ENCODE measurements at places on chromosomes 3 and 15. TPM values are rescaled to one million over a fixed set of nuclear protein-coding genes. Genes with fewer than 3 reads are reported as not detected.

Gene CHDH
- 11.5 TPM for total RNA-seq

Gene METTL6
- 35.4 TPM for total RNA-seq

Gene FRMD5
- 0.82 TPM for total RNA-seq

Gene GUCA1C
- total RNA-seq = not detected

Gene NDUFB4
- 81.2 TPM for total RNA-seq

Gene SNTN
- total RNA-seq = 0.12 TPM

Gene CELF6
- 2.4 TPM for total RNA-seq

Gene TRIM59
- 15.9 TPM for total RNA-seq

Gene ITPR1
- total RNA-seq = 122 TPM

Gene CA12
- total RNA-seq = 178 TPM

Gene IGSF10
- 2.5 TPM for total RNA-seq

Gene FBXL22
- 9.2 TPM for total RNA-seq

Gene ZPLD1
- total RNA-seq = 0.12 TPM

Gene GOLGA8S
- total RNA-seq = 0.12 TPM

Gene SLC15A2
- total RNA-seq = 23.4 TPM

Gene RHCG
- 11.7 TPM for total RNA-seq

Gene KLHL40
- total RNA-seq = 38.8 TPM

Gene SPINK8
- total RNA-seq = not detected

Gene GOLGA6L4
- 3.0 TPM for total RNA-seq

Gene TERB2
- total RNA-seq = not detected

Gene XCR1
- total RNA-seq = 0.35 TPM

Gene NEIL1
- 25.0 TPM for total RNA-seq

Gene APOD
- 9.4 TPM for total RNA-seq

Gene ABHD10
- total RNA-seq = 51.6 TPM

Gene CYP1A2
- not detected for total RNA-seq

Gene SLCO3A1
- 8.0 TPM for total RNA-seq

Gene CLK3
- total RNA-seq = 79.2 TPM

Measured in metanephros (tissue), 2 donors.